ENCODE measurements at places on chromosomes 12 and 14.

DNA sequence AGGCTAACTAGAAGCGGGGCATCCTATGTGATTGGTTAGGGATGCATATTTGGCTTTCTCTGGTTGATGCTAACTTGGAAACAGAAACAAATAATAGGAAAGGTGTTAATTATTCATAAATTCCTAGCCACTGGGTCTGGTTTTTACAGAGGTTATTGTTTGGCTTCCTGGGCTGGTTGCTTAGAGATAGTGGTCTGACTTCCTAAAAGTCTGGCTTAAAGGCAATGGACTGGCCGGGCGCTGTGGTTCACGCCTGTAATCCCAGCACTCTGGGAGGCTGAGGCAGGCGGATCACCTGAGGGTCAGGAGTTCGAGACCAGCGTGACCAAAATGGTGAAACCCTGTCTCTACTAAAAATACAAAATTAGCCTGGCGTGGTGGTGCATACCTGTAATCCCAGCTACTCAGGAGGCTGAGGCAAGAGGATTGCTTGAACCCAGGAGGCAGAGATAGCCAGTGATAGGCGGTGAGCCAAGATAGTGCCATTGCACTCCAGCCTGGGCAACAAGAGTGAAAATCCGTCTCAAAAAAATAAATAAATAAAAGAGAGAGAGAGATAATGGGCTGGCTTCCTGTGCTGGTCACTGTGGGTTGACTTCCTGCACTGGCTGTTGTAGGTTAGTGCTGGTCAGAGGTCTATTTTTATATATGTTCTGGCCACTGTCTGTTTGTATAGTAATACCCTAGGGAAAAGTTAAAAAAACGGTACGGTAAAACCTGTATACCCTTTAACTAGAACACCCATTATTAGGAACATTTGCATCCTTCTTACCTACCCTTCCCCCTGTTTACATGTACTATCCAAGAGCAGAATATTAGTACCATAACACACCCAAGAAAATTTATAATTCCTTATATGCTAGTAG is 24.1 kb downstream of the OR6S1 start:
- no peak for DNase-seq

DNA sequence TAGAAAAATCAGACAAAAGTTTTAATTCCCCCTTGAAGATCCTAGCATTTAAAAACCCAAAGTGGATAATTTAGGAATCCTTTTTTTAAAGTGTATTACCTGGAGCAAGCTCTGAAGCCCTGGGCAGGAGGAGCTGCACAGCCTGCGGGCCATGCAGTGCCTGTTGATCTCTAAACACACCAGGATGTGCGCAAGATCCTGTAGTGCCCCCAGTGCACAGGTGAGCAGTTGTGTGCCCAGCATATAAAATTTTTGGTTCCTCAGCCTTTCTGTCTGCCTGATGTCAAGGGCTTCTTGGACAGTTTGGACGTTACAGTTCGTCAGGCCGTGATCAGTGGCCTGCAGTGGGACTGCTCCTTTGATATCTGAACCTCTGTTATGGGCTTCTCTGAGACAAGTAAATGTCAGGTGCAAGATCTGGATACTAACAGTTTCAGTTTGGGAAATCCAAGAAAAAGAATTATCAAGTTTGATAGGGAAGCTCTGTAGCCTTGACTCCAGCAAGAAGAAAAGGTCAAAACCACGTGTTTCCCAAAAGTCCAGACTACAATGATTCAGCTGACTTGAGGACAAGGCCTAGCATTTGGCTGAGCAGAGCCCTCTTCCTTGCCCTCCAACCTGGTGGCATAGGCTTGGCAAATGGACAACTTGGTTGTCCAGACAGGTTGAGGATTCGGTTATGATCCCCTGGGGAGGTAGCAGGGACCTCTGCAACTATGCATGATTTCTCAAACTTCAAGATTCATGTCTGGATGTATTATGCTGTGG is 1.0 kb downstream of the ATXN7L3B start:
- peak; percentile 56 for DNase-seq

DNA sequence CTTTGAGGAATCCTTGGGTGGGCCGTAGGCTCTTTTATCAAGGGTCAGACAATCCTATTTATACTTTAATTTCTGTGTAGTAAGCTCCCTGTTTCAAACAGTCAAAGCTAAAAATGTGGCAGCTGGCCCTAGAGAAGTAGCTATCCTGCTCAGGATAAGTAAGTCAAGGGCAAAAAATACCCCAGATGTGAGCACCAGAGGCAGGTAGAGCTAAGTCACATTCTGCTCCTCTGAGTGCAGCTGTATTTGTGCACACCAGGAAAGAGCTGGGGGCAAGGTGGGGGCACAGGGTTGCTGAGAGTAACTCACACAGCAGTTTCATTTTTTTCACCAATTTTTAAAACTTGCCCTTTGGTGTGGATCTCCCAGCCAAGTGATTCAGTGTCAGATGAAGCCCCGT is 5.3 kb downstream of the ETV6 start:
- no peak for DNase-seq

DNA sequence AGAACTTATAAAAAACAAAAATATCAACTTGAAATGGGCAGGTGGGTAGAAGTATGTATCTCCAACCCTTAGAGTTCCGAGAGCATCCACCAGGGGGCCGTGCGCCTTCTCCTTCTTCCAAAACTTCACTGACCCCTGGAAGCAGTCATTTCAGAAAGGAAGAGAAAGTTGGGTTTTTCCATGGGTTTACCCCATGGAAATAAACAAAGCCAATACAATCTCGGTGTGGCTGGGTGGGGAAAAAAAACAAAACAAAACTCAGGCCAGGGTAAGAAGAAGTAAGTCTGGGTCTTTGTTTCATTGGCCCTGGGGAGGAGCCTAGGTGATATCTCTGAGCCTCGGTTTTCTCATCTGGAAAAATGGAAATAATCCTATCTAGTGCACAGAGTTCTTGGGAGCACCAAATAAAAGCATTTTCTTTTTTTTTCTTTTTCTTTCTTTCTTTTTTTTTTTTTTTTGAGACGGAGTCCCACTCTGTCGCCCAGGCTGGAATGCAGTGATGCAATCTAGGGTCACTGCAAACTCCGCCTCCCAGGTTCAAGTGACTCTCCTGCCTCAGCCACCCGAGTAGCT is 33.6 kb upstream of the HNF1A start:
- peak; percentile 63 for DNase-seq

- DNase-seq = peak; percentile 2
These were observed 193.3 kb downstream of the ANO4 start for GRCh38 chr12:100987552-100988521.

DNA sequence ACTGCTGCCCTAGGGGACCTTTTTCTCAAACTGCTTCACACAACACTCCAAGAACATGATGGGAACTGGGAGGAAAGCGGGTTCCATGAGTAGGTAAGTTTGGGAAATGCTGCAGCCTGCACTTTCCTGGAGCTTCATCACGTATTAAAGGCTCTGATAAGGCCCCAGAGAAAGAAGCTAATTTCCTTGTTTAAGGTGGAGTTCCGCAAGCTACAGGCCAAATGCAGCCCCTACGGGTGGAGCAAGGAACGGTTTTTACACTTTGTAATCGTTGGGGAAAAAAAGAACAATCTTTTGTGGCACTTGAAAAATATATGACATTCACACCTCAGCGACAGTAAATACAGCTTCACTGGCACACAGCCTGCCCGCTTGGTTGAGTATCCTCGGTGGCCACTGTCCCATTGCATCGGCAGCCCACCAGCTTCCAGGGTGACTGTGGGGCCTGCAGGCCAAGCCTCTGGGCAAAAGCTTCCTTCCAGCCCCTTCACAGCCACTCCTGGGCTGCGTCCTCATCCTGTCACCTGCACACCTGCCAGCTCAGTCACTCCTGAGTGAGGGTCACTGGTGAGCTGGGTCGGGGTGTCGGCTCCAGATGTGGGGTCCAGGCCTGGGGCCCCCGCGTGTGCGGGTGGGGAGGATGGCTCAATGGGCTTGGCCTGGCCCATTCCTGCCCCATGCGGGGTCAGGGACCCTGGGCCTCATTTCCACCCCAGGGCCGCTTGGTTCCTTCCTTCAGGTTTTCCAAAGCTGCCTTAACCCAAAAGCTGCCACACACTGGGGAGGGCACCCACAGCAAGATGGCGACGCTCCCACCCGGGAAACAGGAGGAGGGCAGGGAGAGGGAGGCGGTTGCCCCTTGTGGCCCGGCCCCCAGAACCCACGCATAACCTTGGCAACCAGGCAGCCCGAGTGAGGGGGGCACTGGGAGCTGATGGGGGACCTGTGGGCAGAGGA is 2.4 kb downstream of the AMN start:
- no peak for DNase-seq

GRCh38 chr14:80634106-80634758 is 307.3 kb downstream of the CEP128 start:
- DNase-seq = no peak

GRCh38 chr14:69055125-69055524 is 76.0 kb upstream of the ACTN1 start:
- no peak for DNase-seq

DNA sequence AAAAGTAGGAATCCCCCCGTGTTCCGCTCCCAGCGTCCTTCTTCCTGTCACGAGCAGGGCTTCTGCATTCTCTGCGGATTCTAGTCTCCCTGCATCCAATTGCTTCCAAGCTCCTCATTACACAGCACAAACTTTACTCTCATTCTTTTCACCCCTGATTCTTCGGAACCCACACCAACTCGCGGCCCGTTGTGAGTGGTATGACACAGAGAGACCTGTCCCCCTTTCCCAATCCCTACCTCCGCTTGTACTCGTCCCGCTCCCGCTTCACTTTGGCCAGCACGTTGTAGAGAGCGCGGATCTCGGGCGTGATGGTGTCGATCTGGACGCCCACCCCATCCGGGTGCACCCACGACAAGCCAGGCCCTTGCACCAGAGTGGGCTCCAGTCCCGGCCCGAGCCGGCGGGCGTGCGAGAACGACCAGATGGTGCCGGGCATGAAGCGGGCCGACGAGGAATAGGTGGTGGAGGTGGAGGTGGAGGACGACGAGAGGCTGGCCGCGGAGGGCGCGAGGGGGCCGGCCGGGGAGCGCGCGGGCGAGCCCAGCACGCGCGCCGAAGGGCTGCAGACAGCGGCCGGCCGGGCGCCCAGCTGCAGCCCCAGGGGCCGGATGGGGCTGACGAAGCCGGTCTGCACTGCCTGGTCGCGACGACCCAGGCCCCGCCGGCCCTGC is 687 bp downstream of the IFFO1 start:
- DNase-seq = no peak

- DNase-seq = peak; percentile 75
These were observed 14.3 kb upstream of the PTGER2 start for GRCh38 chr14:52299692-52300278.

DNA sequence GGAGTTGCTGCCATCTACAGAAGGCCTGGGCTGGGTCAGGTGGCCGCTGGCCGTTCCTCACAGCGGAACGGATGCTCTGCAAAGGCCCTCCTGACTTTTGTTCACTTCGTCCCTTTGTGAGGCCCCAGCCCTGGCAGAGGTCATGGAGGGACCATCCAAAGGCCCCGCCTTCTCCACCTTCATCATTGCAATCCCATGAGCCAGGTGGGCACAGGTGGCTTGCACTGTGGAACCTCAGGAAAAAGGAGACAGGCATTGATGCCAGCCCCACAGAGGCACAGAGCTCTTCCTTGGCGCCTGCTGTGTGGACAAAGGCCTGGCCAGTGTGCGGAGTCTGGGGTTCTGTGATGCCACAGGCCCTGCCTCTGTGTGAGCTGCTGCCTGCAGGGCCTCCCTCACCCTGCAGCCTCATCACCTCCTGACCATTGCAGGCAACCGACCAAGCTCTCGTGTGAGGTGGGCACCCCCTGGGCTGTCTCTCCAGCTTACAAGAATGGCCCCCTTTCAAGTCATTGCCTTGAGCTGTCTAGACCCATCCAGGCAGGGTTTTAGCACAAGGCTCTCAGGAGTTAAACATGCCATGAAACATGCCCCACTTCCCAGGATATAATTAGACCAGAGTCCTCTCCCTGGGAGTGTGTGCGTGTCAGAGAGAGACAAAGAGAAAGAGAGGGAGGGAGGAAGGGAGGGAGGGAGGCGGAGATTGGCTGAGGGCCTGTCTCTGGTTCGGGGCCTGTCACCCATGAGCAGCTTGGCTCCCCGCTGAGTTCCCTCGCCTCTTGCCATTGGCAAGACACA is 19.3 kb downstream of the NFKBIA start:
- DNase-seq = no peak

- no peak for DNase-seq
These were observed 50.3 kb downstream of the SNAPC1 start for GRCh38 chr14:61812347-61813095.

GRCh38 chr14:92581966-92582566 is 68.5 kb downstream of the RIN3 start:
- no peak for DNase-seq

GRCh38 chr12:97375310-97375709 is 87.3 kb upstream of the RMST start:
- no peak for DNase-seq

- peak; percentile 59 for DNase-seq
These were observed 13.1 kb upstream of the CHD4 start for GRCh38 chr12:6620137-6620884.

DNA sequence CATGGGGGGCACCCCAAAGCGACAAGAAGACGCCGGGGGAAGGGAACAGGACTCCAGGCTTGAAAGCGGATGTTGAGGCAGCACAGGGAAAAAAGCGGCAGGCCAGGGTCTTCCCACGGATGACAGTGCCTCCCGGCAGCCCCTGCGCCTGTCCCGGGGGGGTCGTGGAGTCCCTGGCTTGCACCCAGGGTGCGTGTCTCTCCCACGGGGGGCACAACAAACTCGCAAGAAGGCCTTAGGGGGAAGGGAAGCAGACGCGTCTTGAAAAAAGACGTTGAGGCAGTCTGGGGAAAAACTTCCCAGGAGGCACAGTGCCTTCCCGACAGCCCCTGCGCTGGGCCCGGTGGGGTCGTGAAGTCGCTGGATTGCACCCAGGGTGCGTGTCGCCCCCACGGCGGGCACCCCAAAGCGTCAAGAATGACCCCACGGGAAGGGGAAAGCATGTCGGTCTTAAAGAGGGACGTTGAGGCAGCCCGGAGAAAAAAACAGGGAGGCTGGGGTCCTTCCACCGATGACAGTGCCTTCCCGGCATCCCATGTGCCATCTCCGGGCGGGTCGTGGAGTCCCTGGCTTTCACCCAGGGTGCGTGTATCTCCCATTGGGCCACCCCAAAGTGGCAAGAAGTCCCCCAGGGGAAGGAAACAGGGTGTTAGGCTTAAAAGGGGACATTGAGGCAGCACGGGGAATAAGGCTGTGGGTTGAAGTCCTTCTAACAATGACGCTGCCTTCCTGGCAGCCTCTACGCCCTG is 159.9 kb upstream of the ALG10B start:
- no peak for DNase-seq

GRCh38 chr14:100476012-100476822 is 111.0 kb downstream of the BEGAIN start:
- no peak for DNase-seq
